HepG2 (cell line): ENCODE measurements at places on chromosomes 2 and 18.

DNA sequence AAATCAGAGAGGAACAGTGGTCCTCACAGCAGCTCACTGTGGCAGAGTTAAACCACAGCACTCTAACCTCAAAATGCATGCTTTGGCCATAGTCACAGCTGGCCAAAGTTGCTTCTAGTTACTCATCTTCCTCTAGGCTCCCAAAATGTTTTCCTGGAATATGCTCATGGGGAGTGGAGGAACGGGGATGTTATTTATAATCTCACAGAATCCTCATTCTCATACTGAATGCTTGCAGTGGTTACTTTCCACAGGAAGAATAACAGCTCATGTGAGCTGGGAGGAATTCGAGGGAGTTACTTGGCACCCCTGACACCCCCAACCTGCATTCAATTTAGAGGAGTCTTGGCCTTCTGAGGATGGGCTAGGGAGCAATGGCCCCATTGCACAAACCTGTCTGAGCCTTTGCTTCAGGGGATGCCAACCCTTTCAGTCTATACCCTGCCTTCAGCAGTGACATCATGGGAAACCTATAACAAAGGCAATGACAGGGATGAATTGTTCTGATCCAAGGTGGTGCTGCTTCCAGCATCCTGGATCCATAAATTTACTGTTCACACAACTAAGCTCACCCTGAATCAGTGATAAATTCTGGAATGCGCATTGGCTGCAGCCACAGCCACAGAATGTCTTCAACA is 22.4 kb upstream of the CCBE1 start:
- DNase-seq: no peak

- peak; percentile 7 for DNase-seq
Measured at GRCh38 chr18:30376515-30376914, 666.0 kb downstream of the DSC3 start.

DNA sequence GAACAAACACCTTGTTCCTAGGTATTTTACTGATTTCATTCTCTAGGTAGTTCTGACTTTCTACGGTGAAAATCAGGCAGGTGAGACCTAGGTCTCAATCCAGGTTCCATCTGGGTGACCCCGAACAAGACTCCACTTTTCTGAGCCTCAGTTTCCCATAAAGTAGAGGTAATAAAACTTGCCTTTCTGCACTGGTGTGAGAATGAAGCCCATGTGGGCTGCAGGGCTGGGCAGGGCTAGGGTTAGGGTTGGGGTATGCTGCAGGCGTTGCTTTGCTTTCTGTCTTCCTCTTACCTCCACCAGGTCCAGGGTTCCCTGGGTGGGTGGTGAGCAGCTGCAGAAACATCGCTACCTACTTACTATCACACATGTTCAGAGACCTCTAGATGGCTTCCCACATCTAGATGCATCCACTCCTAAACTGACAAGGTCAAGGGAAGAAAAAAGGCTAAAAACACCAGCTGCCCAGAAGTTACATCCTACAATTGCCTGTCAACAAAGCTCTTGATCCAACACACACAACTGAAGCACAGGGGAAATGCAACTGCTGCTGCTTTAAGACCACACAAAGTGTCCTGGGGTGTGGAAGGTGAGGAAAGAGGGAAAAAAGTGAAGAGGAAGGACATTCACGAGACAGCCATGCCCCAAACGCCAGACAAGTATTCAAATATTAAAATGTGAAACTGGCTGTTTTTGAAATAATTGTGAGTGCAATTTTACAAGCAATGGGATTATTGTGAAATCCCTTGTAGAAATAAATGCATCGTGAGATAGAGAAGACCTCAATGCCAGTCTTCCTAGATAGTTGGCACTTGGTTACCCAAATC is 23.5 kb downstream of the MBP start:
- no peak for DNase-seq

DNA sequence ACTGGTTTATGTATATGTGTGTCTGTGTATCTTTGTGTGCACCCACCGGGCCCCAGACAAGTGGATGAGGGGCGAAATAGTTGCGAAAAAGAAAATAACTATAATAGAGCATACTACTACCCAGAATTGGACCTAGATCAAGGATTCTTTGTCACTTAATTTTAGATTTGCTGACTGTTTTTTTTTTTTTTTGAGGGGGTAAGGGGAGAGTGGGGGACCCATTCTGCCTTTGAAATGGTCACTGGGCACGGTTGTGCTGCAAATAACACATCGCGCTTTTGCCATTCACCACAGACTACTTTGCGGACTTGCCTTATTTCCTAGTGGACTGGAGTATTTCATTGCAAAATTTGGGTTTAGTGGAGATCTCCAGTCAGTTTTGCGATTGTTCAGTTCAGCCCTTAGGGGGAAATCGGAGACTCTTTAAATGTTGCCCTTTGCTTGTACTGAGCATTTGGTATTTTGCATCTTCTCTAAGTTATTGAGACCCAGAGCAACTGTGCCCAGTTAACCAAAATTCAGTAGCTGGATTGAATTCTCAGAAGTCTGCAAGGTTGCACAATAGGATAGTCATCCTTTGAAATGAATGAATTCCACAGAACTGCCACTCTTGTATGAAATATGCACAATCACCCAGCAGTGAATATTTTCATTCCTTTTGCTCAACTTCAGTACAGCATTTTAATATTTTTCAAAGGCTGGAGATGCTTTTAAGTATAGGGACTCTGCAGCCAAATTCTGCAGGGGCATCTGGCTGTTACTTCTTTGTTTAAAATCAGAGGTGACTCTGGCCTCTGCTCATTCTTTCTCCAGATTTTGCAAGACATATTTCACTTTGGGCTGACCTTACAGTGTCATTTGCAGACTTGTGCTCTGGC is 2.9 kb downstream of the TRIB2 start:
- DNase-seq: no peak

DNA sequence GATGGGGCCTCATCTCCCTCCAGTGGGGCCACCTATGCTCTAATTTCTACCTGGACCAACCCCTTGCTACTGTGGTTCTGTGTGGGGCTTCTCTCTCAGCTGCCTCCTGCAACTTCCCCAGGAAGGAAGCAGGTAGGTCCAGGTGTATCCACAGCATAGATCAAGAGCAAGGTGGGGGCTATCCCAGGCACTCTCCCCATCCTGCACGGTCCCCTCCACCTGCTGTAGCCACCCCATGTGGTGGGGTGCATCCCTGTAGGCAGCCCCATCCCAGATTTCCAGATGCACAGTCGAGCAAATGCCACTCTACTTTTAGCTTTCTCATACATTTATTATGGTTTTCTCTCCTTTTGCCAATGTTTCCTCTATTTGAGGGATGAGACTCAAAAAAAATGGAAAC is 156.1 kb downstream of the FBXO15 start:
- DNase-seq: no peak

DNA sequence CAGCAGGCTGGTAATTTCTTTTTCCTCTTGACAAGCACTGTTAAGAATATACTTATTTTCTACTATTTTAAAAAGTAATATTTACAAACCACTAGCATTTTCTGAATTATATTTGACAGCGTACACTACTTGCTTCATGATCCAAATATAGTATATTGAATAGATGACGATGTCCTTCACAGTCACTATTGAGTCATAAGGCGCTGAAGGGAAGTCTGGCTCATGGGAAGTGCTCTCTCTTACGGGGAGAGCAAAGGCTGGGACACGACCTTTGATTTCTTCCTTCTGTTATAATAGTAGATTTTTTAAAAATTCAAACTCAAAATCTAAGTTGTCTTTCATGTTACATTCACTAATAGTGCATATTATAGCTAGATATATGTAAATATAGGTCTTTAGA is 357.1 kb downstream of the SOCS6 start:
- no peak for DNase-seq

DNA sequence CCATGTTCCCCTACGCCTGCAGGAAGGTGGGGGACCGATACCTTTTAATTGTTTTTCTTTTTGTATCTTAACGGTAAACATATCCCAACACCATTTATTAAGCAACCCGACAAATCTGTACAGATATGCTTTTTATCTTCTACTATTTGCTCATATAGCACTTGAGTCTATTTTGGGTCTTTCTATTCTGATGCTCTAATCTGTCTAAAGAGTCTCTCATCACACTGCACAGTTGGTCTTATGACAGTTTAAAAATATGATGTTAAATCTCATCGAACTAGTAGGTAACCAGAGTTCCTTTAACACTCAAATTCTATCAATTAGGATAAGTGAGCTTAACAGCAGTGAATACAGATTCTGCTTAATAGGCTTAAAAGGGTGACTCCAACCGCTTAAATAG is 111.6 kb downstream of the SOCS6 start:
- DNase-seq: no peak

DNA sequence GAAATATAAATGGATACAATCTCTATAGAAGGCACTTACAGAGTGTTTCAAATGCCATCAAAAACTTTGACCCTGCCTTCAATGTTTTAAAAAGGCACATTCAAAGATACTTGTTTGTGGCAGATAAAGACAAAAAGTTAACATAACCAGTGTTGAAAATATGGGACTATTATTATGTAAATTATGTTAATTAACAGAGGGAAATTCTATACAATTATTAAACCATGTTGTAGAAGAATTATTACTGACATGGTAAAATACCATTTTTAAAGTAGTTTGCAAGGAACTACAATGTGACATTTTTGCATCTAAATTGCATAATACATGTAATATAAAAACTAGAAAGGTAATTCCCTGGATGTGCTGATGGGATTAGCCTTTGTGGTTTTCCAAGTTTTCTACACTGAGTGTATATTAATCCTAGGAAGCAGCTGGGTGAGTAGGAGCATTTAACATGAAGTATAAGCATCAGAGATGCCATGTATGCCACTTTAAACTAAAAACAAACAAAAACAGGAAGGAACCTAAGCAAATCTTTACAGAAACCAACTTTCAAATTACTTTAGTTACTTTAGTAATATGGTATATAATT is 21.7 kb downstream of the MIB1 start:
- no peak for DNase-seq

DNA sequence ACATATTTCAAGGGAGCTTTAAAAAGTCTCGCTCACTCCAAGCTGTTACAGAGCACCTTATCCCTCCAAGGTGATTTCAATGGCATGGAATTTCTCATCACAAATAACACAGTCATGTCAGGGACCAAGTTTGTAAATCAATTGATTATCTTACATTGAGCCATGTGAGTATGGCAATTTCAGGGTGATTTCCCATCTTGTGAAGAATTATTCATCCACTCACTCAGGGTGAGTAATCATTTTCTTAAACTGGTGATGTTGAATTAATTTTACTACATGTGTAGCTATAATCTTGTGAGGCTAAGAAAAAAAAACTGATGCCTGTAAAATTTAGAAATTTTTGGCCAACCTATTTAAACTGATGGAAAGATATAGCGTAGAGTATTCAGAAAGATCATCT is 3.3 kb upstream of the ABCA12 start:
- no peak for DNase-seq

DNA sequence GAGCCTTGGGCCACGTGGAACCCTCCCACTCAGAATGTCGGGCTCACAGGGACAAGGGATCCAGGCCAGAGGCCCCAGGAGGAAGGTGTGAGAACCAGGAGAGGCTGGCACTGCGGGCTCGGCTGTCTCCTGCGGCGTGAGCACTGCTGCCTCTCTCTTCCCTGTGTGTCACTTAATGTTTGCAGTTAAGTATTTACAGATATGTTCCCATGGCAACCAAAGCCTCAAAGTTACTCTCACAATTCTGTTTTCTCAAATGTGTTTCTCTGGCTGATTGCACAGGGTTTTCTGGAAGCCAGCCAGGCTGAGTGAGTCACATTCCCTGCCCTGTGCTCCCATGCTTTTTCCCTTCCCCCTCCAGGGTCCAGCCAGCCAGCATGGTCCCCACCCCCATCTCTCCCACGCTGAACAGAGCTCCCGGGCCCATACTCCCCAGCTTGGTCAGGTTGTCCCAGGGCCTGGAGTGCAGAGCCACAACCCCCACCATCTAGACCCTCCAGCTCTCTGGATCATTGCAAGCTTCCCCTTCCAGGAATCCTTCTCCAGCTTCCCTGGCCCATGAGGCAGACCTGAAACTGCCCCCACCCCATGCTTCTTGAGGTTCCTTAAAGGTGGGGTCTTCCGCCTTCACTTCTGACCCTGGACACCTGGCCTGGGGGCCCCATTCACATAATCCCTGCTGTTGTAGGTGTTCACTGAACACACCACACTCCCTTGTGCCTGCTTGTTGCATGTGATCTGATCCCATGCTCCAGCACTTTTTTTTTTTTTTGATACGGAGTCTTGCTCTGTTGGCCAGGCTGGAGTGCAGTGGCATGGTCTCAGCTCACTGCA is 265.9 kb downstream of the CELF4 start:
- peak; percentile 97 for DNase-seq

DNA sequence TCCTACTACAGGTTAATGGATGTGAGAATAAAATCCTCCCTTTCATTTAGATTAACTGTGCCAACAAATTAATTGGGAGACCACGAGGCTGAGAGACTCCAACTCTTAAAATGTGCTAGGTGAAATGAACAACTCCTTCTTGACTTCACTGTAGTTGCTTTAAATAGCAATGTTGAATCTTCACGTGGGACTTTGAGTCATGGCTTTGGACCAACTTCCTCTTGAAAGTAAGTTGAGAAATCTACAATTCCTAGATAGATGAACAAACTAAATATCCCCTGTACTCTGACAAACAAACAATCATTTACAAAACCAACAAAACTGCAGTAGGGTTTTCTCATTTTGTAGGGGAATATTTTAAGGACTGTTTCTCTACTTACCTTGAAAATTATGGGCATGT is 291.9 kb upstream of the SPRED2 start:
- DNase-seq: no peak

DNA sequence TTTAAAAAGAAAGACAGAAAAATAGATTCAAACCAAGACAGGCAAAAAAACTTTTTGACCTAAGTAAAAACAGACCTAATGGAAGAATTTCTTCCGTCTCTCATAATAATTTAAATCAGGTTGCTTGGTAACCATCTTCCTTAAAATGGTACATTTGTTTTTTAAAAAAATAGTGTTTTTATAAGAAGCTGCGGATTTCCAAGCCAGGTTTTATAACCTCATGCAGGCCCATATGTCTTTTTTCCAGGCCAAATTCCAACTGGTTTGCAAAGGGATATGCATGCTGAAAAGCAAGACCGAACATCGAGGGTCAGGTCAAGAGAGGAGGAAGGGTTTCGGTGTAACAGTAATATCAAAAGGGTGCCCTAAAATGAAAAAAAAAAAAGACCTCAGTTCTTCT is 172.9 kb downstream of the MAIP1 start:
- no peak for DNase-seq

DNA sequence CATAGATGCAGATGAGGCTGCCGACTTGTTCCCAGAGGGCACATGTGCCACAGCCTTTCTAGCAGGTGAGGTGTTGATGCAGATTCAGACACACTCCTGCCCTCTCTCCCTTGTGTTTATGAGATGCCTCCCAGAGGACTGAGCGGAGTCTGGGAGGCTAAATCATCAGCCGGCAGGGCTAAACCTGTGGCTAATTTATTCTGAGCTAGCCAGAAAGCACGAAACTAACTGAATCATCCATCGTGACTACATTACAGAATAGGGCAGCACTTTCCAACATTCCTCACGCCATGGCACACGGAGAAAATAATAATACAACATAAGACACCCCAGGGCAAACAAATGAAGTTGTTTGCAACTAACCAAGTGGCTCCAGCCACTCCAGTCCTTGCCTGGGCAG is 101.7 kb upstream of the FZD7 start:
- no peak for DNase-seq

- peak; percentile 11 for DNase-seq
Measured at GRCh38 chr18:5890331-5891183, 4.8 kb downstream of the TMEM200C start.

GRCh38 chr2:174985614-174986013 is 19.6 kb downstream of the CHN1 start:
- DNase-seq: peak; percentile 14
